ENCODE measurements at places on chromosomes 4 and X. TPM values are rescaled to one million over a fixed set of nuclear protein-coding genes. Genes with fewer than 3 reads are reported as not detected.

DNA sequence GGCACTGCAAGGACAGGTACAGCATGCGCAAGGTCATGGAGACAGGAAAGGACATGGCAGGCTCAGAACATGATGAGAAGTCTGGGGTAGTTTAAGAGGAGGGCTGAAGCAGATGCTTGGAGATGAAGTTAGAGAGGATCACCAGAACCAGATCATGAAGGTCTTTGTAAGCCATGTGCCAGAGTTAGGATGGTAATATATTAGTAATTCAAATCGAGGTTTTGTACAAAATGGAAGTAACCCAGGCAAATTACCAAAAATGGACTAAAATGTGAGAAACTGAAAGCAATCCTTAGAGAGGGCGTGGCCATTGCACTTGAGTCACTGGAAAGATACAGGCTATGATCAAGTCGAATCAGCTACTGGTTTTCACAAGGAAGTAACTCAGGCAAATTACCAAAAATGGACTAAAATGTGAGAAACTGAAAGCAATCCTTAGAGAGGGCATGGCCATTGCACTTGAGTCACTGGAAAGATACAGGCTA is 13.5 kb downstream of the RXFP1 start:
- no peak for DNase-seq

DNA sequence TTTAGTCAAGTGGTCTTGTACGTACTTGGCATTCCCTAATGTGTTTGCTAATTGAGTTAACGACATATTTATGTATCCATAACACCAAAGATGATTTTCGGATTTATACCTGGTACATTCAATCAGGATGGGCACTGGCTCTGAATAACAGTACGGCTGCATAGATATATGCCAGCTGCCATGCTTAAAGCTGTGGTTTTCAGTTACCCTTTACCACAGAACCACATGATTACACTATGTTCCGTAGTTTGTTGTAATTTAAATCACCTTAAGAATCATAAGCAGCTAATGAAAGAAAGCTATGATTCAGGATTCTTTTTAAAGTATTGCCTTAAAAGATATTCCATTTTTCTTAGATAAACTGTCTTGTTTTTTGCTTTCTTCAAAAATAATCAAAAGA is 53.6 kb downstream of the FIP1L1 start:
- no peak for DNase-seq

- DNase-seq, result no peak
These were observed 333 bp downstream of the BOD1L1 start for GRCh38 chr4:13627178-13627605.

GRCh38 chr4:159944477-159944876 is 841.6 kb downstream of the RAPGEF2 start:
- no peak for DNase-seq

DNA sequence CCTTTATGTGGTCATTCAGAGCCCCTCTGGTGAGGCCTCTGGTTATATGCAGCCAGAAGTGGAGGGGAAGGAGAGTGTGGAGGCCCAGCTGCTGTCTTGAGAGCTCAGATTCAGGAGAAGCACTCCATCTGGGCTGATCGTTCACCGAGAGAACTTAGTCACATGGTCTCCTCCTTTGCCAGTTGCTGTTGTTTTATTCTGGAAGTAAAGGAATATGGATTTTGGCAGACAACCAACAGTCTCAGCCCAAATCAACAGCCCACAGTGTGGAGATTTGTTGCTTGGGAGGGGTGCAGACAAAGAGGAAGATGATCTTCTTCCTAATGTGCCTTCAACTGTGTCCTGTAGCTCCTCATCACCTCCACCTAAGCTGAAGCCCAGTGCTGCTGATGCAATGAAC is 355.4 kb downstream of the ANK2 start:
- DNase-seq, result no peak

DNA sequence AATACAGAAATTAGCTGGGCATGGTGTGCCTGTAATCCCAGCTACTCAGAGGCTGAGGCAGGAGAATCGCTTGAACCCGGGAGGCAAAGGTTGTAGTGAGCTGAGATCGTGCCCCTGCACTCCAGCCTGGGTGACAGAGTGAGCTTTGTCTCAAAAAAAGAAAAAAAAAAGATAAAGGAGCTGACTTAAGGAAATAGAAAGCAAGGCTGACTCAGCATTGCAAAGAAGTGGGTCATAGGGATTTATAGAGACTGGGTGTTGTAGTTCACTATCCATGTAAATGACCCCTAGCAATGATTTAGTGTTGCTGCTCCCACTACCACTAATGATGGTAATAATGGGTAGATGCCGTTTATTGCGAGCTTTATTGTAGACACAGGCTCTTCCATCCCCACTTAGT is 47.6 kb downstream of the ADD1 start:
- no peak for DNase-seq

Gene PCYT1B
- total RNA-seq, result 0.10 TPM

Gene MAGEB3
- not detected for total RNA-seq

Gene C4orf36
- 1.2 TPM for total RNA-seq
